ENCODE measurements at places on chromosomes 11 and 22.

GRCh38 chr11:14318581-14318981 lies 40.4 kb downstream of the RRAS2 start:
- H3K36me3 ChIP-seq, result peaks cover 5% of the 10 kb centered on the region
- no peaks in the 10 kb centered on the region for H3K27me3 ChIP-seq
- no peak overlapping the region for H3K4me3 ChIP-seq
- ATAC-seq, result no peak

DNA sequence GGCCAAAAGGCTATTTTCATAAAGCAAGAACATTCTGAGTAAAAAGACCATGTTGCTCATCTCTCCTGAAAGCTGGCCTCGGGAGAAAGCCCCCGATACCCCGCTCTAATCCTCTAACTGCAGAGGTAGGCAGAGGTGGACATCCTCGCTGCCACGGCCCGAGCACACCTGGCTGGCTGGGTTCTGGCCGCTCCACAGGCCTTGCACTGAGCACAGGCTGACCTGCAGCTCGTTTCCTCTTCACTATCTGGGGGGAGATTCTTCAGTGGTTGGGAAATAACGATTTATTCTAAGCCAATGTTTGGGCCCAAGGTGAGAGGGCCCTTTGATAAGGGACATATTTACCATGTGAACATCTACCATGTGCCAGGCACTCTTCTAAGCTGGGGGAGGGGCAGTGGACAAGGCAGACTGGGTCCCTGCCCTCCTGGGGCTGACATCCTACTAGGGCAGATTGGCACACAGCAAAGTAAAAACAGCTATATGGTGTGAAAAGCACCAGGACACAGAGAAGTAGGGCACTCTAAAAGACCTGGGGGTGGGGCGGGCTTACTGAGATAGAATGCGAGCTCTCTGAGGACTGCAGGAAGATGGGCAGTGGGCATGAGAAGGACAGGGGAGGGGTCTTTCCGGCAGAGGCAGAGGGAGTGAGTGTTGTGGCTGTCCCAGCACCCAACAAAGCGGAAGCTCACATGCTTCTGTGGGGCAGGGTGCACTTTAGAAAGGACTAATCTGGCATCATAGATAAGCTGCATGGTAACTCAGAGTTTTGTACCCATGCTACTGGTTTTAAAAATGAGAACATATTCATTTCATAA lies 65.5 kb upstream of the ARFGAP3 start:
- peaks cover 66% of the 10 kb centered on the region for H3K4me1 ChIP-seq
- H3K27me3 ChIP-seq, result no peaks in the 10 kb centered on the region
- ATAC-seq, result peak; percentile 82
- H3K27ac ChIP-seq, result peak overlapping the region; percentile 92
- H3K36me3 ChIP-seq, result no peaks in the 10 kb centered on the region

GRCh38 chr11:38598418-38598817 lies 2000.4 kb upstream of the RAG2 start:
- H3K27ac ChIP-seq, result no peak overlapping the region
- H3K27me3 ChIP-seq, result no peaks in the 10 kb centered on the region
- H3K4me1 ChIP-seq, result no peaks in the 10 kb centered on the region
- H3K4me3 ChIP-seq, result no peak overlapping the region
- ATAC-seq, result no peak

- H3K4me3 ChIP-seq, result no peak overlapping the region
- ATAC-seq, result no peak
- no peaks in the 10 kb centered on the region for H3K4me1 ChIP-seq
- H3K36me3 ChIP-seq, result no peaks in the 10 kb centered on the region
- no peak overlapping the region for H3K27ac ChIP-seq
Measured at GRCh38 chr11:17561526-17561925, 14.5 kb downstream of the OTOG start.

DNA sequence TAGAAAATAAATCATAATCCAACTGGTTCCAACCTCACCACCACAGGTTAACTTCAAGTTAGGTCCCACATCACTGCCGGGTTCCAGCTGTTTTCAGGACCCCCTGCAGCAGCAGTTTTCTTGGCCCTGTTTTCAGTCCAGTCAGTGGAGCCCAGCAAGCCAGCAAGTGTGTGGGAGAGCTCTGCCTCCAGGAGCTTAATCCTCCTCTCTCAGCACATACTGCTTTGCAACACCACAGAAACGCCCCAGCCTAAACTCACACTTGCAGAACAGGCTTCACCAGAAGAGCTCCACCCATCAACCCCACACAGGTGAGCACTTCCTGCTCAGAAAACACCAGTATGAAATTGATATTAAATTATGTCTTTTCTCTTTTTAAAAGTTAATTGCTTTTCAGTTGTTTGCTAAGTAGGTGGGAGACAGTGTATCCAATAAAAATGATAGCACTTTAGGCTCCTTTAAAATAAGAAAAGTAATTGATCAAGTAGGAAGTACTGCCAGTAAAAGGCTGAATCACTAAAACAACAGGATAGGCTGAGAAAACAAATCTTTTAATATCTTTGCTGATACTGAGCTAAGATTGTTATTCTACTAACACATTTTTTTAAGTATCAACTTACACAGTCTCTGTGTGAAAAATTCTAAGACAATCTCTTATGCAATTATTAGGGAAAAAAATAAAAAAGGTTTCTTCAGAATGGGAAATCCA lies 81.5 kb upstream of the TP53AIP1 start:
- no peaks in the 10 kb centered on the region for H3K27me3 ChIP-seq
- H3K36me3 ChIP-seq, result no peaks in the 10 kb centered on the region
- no peak for ATAC-seq
- no peak overlapping the region for H3K27ac ChIP-seq
- no peak overlapping the region for H3K4me3 ChIP-seq

- no peaks in the 10 kb centered on the region for H3K27me3 ChIP-seq
- H3K27ac ChIP-seq, result no peak overlapping the region
- no peak for ATAC-seq
- H3K36me3 ChIP-seq, result peaks cover 38% of the 10 kb centered on the region
- H3K4me1 ChIP-seq, result no peaks in the 10 kb centered on the region
Measured at GRCh38 chr11:43920598-43921419, 21.6 kb upstream of the C11orf96 start.

DNA sequence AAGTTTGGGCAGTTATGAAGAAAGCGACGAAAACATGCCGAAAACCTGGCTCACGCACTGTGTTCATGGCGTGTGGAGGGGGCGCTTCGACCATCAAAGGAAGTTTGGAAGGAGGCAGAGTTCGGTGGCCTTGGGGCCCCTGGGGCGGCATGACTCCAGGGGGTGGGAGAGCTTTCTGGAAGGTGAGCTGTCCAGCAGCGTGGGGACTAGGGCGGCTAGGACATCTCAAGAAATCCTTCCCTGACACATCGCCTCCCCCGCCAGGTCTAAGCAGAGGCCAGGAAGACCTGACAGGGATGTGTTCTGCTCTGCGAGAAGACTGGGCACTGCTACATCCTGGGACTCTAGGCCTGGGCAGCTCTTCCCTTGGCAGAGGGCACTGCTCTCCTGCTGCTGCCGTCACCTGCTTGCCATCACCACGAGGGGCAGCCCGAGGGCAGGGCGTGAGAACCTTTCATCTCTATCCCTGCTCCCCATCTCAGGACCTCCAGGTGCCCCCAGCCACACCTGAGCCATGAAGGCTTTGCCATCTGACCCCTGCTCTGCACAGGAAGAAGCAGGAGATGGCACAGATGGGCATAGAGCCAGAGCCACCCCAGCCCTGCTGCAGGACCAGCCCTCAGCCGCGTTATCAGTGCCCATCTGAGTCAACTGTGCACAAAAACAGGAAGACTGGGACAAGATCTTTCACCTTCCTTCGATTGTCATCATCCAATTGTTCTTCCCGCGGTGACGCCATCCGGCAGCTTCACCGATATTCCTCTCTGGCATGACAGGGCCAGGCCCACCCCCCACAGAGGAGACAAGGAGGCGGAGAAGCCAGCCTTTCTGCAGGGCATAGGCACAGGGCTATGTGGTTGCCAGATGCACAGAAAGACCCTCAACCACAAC lies 12.7 kb downstream of the LINC01488 start:
- no peak overlapping the region for H3K27ac ChIP-seq
- H3K4me1 ChIP-seq, result peaks cover 9% of the 10 kb centered on the region

GRCh38 chr11:112612250-112612849 lies 348.9 kb upstream of the NCAM1 start:
- no peaks in the 10 kb centered on the region for H3K4me1 ChIP-seq
- H3K27me3 ChIP-seq, result no peaks in the 10 kb centered on the region
- H3K27ac ChIP-seq, result no peak overlapping the region
- no peaks in the 10 kb centered on the region for H3K36me3 ChIP-seq
- ATAC-seq, result no peak
- no peak overlapping the region for H3K4me3 ChIP-seq

DNA sequence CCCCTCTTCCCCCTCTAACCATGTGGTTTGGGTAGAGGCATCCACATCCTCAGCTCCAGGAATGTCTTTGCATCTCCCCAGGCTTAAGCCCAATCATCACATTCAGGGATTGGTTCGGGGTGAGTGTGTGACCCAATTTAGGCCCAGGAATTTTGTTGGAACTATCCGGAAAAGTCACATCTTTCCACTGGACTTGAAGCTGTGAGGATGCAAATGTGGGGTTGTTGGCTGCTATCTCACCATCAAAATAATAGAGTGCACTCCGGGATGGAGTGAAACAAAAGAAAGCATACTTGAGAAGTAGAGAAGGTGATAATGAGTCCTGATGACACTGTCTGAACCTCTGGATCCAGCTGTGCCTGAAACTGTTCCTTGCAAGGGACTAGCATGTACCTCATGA lies 33.8 kb upstream of the OLFML1 start:
- no peak overlapping the region for H3K4me3 ChIP-seq
- no peaks in the 10 kb centered on the region for H3K27me3 ChIP-seq
- ATAC-seq, result no peak
- H3K4me1 ChIP-seq, result no peaks in the 10 kb centered on the region

DNA sequence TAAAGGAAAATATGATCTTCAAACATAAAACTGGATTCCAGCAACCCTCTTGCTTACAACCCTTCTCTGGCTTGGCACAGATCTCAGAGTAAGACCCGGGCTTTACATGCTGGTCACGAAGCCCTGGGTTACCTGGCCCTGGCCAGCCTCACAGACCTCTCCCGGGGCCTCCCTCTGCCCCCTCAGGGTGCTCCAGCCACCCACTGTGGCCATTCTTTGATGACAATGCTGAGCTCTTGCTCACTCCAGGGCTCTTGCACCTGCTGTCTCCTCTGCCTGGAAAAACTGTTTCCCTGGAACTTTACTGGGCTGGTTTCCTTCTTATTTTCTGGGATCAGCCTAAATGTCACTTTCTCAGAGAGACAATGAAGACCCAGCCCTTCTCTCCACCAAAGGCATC lies 43.9 kb downstream of the C11orf96 start:
- no peaks in the 10 kb centered on the region for H3K36me3 ChIP-seq
- H3K4me3 ChIP-seq, result no peak overlapping the region
- no peaks in the 10 kb centered on the region for H3K4me1 ChIP-seq
- H3K27me3 ChIP-seq, result peaks cover 64% of the 10 kb centered on the region
- no peak overlapping the region for H3K27ac ChIP-seq

GRCh38 chr11:134231958-134232659 lies 7.6 kb downstream of the VPS26B start:
- no peak overlapping the region for H3K27ac ChIP-seq
- peak; percentile 6 for ATAC-seq
- peaks cover 51% of the 10 kb centered on the region for H3K4me1 ChIP-seq
- no peak overlapping the region for H3K4me3 ChIP-seq

GRCh38 chr22:19130959-19131684 lies at the start of gene TSSK2:
TSSK2 (plus strand) TSS chr22:19131308; CDS start chr22:19131400, 92 bp downstream.
- H3K27me3 ChIP-seq, result no peaks in the 10 kb centered on the region
- no peaks in the 10 kb centered on the region for H3K4me1 ChIP-seq
- no peak within 1 kb of the TSS for H3K4me3 ChIP-seq
- ATAC-seq, result no peak

DNA sequence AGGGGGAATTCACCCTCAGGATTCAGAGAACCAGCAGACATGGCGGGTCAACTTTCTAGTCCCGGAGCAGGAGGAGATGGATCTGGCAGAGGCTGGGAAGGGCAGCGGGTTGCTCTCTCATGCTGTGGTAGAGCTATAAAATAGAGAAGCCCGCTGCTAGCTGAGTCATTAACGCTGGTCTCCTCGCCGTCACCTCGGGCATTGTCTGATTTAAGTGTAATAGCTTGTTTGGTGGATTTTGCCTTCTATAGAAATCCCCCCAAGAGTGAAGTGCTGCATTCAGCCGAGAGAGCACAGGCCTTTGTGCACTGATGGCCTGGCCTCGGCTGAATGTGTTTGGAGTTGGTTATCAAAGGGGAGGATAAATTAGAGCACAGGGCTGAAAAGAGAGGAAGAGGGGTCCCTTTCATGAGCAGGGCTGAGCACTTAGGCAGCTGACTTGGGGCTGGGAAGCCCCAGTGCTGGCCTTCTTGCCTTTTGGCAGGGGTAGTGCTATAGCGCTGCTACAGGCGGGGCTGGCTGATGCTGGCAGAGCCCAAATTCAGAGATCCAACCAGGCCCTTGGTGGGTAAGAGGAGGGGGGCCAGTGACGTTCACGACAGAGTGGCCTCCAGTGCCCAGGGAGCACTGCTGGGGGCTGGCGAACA lies 161.1 kb upstream of the CADM1 start:
- H3K27ac ChIP-seq, result no peak overlapping the region
- no peaks in the 10 kb centered on the region for H3K36me3 ChIP-seq
- ATAC-seq, result no peak
- H3K27me3 ChIP-seq, result peaks cover 18% of the 10 kb centered on the region

GRCh38 chr11:96306933-96307775 lies 35.8 kb downstream of the MAML2 start:
- H3K27ac ChIP-seq, result peak overlapping the region; percentile 0
- H3K4me3 ChIP-seq, result no peak overlapping the region
- H3K36me3 ChIP-seq, result peaks cover 6% of the 10 kb centered on the region
- ATAC-seq, result no peak
- H3K4me1 ChIP-seq, result peaks cover 55% of the 10 kb centered on the region

DNA sequence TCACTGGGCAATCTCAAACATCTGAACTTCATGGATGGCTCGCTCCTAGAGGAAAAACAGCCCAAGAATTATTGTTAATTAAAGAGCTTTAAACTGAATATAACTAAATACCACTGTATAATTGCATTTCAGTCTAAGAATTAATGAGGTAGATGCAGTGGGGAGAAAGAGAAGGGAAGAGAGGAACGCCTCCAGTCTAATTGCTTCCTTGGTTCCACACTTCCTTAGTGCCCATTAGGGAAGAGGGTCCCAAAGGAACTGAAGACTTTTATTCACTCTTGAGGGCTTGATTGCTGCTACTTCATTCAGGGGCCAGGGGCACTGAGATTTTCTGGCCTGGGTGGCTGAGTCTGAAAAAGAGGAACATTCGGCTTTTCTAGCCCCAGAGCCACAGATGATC lies 11.8 kb upstream of the OR10G7 start:
- H3K4me1 ChIP-seq, result no peaks in the 10 kb centered on the region
- H3K27ac ChIP-seq, result no peak overlapping the region

All from stimulated activated memory B cell treated with anti-CD40 and anti-IgM and Interleukin-4, amounts not matched to agents 10 μg/mL and 1 μg/mL and 100 μg/mL, for 72 hours (primary cell).